ENCODE measurements at places on chromosomes 16 and 17.

GRCh38 chr16:8963821-8964441, at the start of gene USP7:
Gene USP7, minus strand, starts transcription at chr16:8963906. Its CDS starts 621 bp downstream, at chr16:8963285.
- DNase-seq = peak; percentile 88

GRCh38 chr16:78437352-78437968, 338.0 kb downstream of the WWOX start:
- DNase-seq = no peak

DNA sequence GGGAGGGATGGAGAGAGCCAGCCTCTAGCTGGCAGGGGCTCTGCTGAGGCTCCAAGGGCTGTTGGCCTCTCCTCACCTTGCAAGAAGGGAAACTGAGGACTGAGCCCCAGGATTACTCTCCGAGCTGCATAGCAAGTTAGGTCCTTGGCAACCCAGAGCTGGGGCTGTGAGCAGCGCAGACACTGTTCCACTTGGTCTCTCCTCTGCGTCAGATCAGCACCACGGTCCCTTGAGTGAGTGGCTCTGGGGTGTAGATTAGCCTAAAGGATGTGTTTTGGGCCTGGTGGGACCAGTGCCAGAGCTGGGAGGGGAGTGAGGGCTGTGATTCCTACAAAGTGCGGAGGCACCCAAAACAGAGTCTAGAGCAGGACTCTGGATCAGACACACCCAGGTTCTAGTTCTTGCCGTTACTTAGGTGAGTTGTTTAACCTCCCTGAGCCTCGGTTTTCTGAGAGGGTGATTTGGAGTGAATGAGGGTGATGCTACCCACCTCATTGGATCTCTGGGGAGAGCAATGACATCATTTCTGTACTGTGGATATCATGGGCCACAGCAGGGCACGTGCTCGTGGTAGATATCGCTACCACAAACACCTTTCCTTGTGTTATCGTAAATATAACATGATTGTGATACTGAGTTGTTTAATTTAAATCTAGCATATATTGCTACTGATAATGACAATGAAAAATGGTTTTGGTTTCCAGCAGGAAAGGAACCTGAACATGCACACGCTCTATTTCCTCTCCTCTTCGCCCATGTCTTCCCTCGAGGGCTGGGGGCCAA, 8.1 kb upstream of the FADS6 start:
- no peak for DNase-seq

- DNase-seq = no peak
These were observed 7.4 kb upstream of the P2RX1 start for GRCh38 chr17:3923466-3924190.

GRCh38 chr17:31787857-31788570, 71.0 kb downstream of the COPRS start:
- DNase-seq = no peak

DNA sequence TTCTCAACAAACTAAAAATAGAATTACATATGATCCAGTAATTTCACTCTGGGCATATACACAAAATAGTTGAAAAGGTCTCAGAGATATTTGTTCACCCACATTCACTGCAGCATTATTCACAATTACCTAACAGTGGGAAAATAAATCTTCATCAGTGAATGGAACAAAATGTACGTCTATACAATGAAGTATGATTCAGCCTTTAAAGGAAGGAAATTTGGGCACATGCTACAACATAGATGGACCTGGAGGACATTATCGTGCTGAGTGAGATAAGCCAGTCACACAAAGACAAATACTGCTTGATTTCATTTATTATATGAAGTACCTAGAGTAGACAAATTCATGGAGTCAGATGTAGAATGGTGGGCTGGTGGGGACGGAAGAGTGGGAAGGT, 47.0 kb downstream of the MFSD11 start:
- no peak for DNase-seq

DNA sequence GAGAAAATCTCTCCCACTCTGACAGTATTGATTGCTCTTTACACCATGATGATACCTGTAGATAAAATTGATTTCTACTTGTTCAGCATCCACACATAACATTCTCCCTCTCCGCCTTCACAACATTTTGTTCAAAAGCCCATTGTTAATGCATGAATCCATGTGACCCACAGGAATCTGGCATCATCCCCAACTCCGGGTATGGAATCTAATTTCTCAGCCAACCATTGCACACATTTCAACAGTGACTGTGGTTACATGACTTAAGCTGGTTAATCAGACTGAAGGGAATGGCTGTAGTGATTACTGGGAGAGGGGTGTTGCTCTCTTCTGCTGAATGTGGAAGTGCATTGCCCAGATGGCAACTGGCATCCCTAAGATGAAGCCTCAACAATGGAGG, 161.4 kb upstream of the C16orf82 start:
- DNase-seq = no peak

- no peak for DNase-seq
These were observed 16.1 kb downstream of the MRTFB start for GRCh38 chr16:14087181-14087580.

GRCh38 chr17:68100000-68100641, 64.6 kb downstream of the KPNA2 start:
- DNase-seq = no peak

DNA sequence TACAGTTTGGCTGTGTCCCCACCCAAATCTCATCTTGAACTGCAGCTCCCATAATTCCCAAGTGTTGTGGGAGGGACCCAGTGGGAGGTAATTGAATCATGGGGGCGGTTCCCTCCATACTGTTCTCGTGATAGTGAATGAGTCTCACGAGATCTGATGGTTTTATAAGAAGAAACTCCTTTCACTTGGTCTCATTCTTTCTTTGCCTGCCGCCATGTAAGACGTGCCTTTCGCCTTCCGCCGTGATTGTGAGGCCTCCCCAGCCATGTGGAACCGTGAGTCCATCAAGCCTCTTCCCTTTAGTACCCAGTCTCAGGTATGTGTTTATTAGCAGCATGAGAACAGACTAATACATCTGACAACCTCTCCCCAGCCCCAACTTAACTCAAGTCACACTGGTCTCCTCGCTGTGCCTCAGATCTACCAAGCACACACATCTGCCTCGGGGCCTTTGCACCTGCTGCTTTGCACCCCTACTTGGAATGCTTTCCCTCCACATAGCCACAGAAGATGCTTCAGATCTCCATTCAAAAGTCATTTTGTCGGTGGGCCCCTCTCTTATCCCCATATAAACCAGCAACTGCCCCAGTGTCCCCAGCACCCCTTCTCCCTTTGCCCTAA, 74.4 kb downstream of the RPH3AL start:
- no peak for DNase-seq

GRCh38 chr16:79170555-79171246, 429.8 kb downstream of the MAF start:
- peak; percentile 63 for DNase-seq

- no peak for DNase-seq
These were observed 44.9 kb upstream of the BAHCC1 start for GRCh38 chr17:81350320-81350890.

DNA sequence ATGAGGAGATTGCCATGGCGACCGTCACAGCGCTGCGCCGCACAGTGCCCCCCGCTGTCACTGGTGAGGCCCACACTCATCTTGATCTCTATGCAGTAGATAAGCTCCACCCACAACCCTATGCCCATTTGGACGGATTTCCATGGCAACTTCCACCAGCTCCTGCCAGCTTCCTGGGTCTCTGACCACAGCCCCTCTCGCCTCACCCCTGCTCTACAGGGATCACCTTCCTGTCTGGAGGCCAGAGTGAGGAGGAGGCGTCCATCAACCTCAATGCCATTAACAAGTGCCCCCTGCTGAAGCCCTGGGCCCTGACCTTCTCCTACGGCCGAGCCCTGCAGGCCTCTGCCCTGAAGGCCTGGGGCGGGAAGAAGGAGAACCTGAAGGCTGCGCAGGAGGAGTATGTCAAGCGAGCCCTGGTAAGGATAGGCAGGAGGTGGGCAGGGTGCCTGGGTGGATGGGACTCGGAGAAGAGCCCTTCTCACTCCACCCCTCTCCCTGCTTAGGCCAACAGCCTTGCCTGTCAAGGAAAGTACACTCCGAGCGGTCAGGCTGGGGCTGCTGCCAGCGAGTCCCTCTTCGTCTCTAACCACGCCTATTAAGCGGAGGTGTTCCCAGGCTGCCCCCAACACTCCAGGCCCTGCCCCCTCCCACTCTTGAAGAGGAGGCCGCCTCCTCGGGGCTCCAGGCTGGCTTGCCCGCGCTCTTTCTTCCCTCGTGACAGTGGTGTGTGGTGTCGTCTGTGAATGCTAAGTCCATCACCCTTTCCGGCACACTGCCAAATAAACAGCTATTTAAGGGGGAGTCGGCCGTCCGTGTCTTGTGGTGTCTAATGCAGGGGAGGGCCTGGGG, 4.3 kb downstream of the ALDOA start:
- no peak for DNase-seq

DNA sequence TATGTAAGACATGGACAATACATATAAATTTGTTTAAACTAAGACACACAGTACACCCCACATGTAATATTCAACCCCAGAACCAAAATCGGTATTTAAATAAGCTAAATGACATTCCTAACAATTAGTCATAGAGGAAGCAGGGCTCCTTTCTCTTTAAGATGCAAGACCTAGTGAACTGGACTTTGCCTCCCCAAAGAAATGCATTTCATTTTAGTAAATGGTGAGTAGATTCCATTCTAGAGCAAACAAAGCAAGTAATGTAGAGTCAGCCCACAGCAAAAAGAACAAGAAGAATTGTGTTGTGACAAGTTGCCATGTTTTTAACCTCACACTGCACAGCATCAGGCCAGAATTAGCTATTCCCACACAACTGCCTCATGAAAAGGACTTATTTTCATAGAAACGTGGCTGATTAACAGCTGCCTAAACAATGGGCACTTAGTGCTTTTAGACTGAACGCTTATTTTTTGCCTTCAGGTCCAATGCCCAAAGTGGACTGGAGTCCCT, 14.4 kb downstream of the DNAJC7 start:
- no peak for DNase-seq

GRCh38 chr16:2592786-2593185, 55.0 kb downstream of the PDPK1 start:
- DNase-seq = no peak

DNA sequence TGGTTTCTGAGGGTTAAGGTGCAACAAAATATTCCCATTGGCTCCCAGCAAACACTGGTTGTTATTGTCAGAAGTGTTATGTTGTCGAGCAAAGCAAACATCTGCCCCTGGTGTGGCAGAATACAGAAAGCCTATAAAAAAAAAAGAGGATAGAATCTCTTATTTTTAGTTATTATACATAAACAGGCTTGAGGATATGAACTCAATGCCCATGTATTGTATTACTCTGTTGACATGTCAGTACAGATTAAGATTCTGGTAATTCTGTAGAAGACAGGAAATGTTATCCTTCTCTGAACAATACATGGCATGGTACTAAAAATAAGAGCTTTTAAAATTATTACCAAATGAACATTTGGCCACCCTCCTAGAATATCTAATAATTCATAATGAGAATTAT, 73.7 kb downstream of the CA4 start:
- DNase-seq = no peak

DNA sequence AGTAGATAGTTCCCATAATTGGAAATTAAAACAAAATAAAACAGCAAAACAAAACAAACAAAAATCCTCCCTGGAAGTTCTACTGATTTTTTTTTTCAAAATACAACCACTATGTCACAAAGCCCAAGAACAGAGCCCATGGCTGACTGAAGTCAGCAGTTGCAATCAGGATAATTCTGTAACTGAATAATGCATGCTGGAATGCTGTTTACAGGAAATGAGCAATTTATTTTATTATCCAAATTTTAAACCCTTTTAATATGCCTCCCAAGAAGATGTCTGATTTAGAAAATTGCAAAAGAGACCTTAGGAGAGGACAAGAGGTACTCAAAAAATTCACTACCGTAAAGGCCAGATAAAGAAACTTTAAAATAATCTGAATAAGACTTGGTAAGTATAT, 578.2 kb downstream of the TOX3 start:
- DNase-seq = no peak

DNA sequence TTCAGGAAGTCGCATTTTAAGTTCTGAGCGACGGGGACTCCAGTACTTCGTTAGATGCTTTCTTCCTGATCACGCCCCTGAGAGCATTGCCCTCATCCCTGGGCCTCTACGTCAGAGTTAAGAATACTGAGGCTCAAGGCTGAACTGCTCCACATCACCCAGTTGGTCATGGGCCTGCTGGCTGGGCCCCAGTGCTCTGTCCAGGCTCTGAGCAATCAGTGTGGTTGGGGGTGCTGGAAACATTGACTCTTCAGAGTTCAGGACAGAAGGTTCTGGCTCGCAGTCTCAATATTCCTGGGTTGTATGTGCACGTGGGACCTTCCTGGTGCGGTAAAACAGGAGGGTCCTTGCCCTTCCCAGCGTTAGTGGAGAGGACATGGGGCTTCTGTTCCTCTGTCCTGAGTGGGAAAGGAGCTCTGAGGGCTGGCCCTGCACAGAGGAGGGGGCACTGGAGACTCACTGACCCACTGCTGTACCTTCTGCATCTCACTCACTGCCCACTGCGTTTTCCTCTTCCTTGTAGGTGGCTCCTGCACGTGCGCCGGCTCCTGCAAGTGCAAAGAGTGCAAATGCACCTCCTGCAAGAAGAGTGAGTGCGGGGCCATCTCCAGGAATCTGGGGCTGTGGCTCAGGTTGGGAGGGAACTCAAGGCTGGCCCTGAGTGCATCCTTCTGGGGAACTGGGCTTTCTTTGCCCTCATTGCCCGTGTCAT, 518 bp downstream of the MT1E start:
- no peak for DNase-seq

- DNase-seq = peak; percentile 16
These were observed 66.8 kb downstream of the KPNA2 start for GRCh38 chr17:68102318-68102758.

- peak; percentile 74 for DNase-seq
These were observed 39.2 kb downstream of the ZNF778 start for GRCh38 chr16:89256651-89257254.

GRCh38 chr16:50280932-50281331, 14.6 kb downstream of the ADCY7 start:
- no peak for DNase-seq

GRCh38 chr16:88956546-88957432, 20.2 kb downstream of the CBFA2T3 start:
- DNase-seq = no peak

GRCh38 chr16:49179714-49180330, 101.8 kb downstream of the CBLN1 start:
- no peak for DNase-seq
